HTR-8/SVneo (cell line): ENCODE measurements at places on chromosomes 4 and X.

DNA sequence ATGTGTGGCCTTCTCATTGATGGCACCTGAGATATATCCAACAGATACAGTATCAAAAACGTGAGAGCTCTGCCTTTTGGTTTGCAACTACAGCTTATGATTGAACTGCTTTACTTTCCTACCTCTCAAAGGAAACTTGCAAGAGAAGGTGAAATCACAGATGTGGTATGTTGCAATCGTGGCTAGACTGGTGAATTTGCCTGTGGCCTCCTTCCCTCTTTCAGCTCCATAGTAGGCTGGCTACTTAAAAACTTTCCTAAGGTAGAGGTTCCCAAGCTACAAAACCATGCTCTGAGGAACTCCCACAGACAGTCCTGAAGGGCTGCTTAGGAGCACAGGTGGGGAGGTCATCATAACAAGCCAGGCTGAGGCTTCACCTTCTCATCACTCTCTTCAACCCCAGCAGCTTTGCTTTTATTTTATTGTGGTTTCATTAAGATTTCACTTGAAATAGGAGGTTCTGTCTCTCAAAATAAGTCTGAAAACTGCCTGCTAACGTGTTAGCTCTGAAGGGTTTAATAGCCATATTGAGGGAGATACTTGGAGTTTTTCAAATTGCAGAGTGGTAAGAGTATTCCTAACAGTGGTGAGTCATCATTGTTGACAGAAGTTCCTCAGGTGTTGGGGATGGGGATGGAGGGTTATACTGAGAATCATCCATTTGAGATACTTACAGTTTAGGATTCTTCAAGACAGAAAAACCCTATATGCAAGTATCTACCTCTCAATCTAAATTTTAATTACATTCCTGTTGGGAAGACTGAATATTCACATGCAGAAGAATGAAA lies 93.5 kb upstream of the UCP1 start:
- DNase-seq = no peak

- no peak for DNase-seq
These were observed 77.5 kb upstream of the CASK start for GRCh38 chrX:42000836-42001235.

- peak; percentile 27 for DNase-seq
These were observed 219.7 kb downstream of the DCLK2 start for GRCh38 chr4:150297861-150298474.

DNA sequence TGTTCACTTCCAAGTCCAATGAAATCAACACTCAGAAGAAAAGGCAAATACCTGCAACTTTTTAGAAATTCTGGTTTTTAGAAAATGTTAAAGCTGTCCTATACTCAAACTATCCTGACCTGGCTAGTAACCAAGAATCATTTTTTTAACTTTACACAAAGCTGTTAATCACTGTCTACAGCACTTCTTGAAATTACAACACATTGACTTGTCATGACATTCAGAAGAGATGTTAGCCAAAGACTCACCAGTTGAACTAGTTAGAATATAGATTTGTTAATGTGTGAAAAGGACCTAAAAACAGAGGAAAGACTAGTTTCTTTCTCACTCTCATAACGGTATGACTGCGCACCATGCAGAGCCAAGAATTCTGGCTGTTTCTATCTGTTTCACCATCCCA lies 98.8 kb downstream of the COX18 start:
- no peak for DNase-seq

- peak; percentile 41 for DNase-seq
These were observed at the start of gene IGFBP7 for GRCh38 chr4:57109847-57110639. Gene IGFBP7 (minus strand): TSS chr4:57110385. CDS start chr4:57110351, 34 bp downstream.

DNA sequence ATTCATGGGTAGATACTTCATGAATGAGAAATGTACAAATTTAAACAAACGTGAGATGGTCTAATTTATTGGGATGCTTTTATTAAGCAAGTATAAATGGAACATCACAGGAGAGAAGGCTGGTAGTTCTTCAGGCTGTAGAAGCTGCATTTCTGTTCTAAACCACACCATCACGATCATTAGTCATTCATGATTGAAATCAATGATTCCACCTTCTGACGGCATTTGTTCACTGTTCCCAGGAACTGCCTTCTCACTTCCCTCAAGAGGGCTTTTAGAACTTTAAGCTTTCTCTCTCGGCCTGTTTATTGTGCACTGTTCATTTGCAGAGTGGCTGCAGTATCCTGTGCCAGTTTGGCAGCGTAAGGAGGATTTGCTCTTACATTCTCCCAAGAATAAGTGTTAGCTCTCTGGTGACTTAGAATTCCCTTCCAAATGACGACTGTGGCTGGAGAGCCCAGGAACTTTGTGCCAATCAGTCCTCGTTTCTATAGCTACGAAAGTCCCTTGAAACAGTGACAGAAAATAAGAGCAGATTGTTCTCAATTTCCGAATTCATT lies 54.7 kb downstream of the MFAP3L start:
- DNase-seq = no peak

GRCh38 chr4:6184169-6184568 lies 16.2 kb downstream of the JAKMIP1 start:
- DNase-seq = no peak

- peak; percentile 33 for DNase-seq
These were observed at the start of gene SMIM10 for GRCh38 chrX:134990801-134991481. Gene SMIM10 (plus strand): TSS chrX:134990991. CDS start chrX:134991096, 105 bp downstream.

DNA sequence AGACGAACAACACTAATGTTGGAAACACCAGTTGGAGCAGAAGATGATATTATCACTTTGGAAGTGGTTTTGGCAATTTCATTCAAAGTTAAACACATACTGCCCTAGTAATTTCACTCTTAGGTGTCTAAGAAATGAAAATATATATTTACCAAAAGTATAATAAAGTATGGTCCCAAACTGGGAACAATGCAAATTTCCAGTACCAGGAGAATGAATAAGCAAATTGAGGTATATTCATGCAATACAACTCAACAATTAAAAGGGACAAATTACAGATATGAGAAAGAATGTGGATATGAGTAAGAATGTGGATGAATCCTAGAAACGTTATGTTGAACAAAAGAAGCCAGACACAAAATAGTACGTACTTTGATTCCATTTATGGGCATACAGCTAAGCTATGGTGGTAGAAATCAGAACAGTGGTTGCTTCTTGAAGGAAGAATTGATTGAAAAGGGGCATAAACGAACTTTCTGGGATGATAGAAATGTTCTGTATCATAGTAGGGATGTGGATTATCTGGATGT lies 10.0 kb downstream of the ELMOD2 start:
- no peak for DNase-seq

- peak; percentile 17 for DNase-seq
These were observed 75.0 kb downstream of the MGST2 start for GRCh38 chr4:139740531-139741041.

GRCh38 chr4:76011700-76012387 lies 4.5 kb upstream of the CXCL9 start:
- no peak for DNase-seq

DNA sequence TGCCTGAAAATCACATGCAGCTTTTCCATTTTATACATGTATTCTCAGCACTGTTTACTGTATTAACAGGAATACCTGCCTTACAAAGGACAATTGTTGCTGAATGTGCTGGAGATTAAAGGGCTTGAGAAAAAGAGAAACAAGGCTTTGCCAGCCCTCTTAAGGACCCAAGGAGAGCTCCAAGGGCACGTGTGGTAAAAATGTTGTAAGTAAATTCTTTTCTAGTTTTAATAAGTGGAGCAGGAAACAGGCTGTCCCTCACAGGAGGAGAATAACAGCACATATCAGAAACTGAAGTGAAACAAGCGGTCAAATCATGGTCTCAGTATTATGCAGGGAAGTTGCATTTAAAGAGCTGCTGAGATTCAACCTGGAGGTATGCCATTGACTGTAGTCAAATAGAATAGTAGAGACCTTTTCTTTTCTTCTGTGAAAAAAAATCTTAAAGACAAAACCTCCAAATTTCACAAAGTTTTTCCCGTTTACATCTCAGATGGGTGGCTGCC lies 18.5 kb downstream of the IGFBP7 start:
- no peak for DNase-seq

DNA sequence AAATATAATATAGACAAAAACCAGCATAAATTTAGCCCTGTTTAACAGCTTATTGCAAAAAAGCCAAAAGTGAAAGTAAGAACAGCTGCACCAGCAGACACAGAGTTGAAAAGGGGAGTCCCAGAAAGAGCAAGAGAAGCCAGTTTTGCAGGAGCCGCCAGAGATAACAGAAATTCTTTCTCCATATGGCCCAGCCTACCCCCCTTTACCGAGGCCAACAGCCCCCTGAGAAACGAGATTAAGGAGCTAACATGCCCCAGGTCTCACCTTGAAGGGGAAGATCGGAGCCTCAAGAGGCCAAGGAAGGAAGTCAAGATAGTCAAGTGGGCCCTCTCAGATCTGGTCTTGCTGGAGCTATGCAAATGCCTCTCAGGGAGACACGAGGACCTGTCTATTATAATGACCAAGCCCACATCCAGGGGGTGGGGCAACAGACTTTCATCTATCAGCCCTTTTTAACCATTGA lies 4.8 kb downstream of the ACOX3 start:
- DNase-seq = no peak

DNA sequence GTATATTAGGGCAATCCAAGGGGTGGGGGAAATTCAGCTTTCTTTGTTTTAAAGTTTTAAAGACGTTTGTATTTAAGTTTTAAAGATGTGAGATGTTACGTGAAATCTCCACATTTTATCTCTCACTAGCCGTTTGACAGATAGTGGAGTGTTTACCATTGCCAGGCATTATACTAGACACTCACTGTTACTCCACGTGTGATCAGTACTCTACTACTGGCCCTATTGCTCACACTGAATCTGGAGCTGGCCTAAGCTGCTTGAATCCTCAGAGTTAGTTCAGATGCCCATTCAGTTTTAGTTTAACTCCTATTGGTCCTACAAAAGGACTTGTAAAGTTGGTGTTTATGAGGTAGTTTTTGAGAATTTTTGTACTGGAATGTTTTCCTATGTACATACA lies 4.5 kb downstream of the ADAD1 start:
- DNase-seq = no peak

- no peak for DNase-seq
These were observed 20.3 kb downstream of the MEPE start for GRCh38 chr4:87853108-87853507.

- no peak for DNase-seq
These were observed 218.5 kb downstream of the COL25A1 start for GRCh38 chr4:109083911-109084310.

DNA sequence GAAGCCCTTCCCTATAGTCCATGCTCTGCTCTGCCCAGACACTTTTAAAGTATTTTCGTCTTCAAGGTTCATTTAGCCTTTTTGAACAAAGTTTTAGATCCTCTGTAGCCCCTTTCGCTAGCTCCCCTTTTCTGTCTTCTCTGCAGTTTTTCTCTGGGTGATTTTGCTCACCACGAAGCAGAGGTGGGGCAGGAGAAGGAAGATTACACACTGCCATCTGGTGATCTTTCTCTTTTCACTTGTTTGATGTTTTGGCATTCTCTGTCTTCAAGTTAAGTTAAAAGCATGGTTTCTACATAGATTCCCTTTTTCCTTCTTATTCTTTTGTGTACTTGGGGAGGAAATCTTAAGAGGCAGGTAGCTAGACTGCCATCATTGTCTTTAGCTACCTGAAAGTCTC lies 43.9 kb downstream of the CC2D2A start:
- no peak for DNase-seq

- no peak for DNase-seq
These were observed 26.2 kb upstream of the RHOH start for GRCh38 chr4:40170588-40170987.

DNA sequence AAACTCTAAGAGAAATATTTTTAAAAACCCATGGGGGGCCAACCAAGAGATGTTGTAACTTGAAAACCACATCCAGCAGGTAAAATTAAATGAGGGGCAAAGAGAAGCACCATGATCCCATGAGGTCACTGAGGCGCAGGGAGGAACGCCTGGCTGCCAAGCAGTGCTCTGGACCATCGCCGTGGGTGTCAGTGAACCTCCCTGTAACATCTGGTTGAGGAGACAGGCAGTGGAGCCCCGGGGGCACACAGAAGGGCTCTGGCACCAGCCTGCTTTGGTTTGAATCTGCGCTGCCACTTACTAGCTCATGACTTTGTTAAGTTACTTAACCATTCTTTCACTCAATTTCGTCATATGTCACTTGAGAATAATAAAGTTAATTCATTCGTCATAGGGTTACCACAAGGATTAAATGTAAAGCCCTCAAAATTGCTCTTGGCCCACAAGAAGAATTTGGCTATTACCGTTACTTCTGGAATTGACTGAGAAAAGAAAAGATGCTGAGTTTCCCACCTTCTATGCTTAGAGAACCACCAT lies 41.6 kb upstream of the SLC25A4 start:
- DNase-seq = no peak

DNA sequence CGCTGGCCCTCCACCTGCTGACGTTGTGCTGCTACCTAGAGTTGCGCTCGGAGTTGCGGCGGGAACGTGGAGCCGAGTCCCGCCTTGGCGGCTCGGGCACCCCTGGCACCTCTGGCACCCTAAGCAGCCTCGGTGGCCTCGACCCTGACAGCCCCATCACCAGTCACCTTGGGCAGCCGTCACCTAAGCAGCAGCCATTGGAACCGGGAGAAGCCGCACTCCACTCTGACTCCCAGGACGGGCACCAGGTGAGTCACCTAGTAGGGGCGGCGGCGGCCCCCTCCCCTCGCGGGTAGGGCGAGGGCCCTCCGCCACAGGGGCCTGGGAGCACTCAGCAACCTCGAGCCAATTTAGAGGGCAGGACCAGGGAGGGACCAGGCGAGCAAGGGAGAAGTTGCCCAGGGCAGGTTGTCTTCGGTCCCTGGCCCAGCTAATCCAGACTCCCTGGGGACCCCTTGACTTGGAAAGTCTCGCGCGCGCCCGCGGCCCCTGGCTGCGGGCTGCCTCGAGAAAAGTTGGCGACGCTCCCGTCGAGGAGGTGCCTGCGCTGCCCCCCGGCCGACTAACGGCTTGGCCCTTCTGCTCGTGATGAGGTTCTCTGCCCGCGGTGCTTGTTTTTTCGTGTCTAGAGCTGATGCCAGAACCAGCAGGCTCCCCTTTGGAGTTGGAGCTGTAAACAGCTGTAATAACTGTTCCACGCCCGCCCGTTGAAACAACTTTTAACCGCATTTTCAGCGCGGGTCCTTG lies 717 bp downstream of the EDA start:
- DNase-seq = no peak

DNA sequence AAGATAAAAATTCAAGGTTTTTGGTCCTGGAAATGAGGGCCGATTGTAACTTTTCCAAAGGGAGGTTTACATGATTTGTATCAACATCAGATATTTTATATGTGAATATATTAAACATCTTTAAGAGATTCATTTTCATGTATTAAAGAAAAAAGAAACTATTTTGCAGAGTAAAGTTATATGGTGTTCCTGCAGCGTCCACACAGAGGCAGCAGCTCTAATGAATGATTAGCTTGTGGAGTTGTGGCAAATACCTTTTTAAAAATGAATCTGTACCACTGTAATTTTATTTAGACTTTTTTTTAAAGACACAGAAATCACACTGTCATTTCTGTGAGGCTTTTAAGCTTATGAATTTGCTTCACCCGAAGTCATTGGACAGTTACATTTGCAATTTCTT lies 25.6 kb upstream of the FHDC1 start:
- DNase-seq = no peak

GRCh38 chrX:69028006-69028760 lies 137.1 kb downstream of the PJA1 start:
- no peak for DNase-seq

- DNase-seq = no peak
These were observed 49.5 kb upstream of the GABRQ start for GRCh38 chrX:152588206-152588605.

- no peak for DNase-seq
These were observed 10.2 kb downstream of the NAT8L start for GRCh38 chr4:2069161-2069971.
